MM.1S (cell line): ENCODE measurements at places on chromosomes 6 and 20.
A peak's percentile ranks its signal among the peaks of the same experiment; 100 is the strongest.

DNA sequence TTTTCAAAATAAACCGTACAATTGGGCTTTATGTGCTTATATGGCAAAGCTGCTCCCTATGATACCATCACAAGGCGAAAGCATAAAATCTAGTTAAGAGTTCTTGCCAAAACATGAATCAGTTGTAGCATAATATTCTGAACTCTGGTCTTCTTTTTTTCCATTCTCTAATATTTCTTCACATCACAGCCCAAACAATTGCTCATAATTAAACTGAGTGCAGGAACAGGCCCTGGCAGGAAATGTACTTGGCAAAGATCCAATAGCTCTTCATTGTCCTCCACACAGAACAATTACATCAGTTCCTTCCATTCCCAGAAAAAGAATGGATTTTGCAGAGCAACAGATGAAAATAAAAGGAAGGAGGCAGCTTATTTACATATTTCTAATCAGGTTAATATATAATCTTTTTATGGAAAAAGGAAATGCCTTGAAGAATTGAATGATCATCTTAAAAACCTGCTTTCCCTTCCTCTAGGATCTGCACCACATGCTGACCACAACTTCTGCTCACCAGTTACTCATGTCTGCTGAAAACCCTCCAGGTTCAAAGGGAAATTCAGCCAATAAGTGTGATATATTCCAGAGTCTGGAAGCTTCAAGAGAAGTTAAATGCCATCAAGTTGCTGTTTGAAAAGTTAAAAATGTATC is 123.3 kb upstream of the COL21A1 start:
- peak; percentile 34 for DNase-seq
- H3K4me1 ChIP-seq, result peaks cover 22% of the 10 kb centered on the region
- no peak overlapping the region for H3K27ac ChIP-seq

- H3K27me3 ChIP-seq, result no peaks in the 10 kb centered on the region
- H3K4me3 ChIP-seq, result no peak overlapping the region
- no peaks in the 10 kb centered on the region for H3K36me3 ChIP-seq
- H3K4me1 ChIP-seq, result 0 out of 2 replicates have a peak, but pooled peaks cover 3% of the 10 kb centered on the region
- DNase-seq, result no peak
Observed at GRCh38 chr20:34624629-34625028, 52.3 kb downstream of the PIGU start.

DNA sequence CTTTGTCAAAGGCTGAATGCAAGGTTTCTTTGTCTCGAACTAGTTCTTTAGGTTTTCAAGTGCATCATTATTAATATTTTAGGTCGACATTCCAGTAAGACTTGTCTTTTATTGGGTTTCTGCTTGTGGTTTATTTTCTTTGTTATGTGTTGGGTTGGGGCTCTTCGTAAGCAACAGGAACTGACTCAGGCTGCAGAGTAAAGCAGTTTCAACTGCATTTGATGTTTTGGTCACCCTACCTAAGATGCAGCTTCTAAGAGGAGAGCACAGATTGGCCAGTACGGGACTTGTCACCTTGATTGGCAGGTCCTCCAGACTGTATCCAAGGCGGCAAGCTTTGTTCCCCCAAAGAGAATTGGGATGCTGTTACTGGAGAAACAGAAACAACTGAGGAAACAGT is 149.5 kb upstream of the SULF2 start:
- H3K27ac ChIP-seq, result peak overlapping the region; percentile 4; the same call in 1 of the 2 replicates
- no peak overlapping the region for H3K4me3 ChIP-seq
- peak; percentile 63 for DNase-seq
- H3K36me3 ChIP-seq, result no peaks in the 10 kb centered on the region
- H3K4me1 ChIP-seq, result peaks cover 8% of the 10 kb centered on the region

DNA sequence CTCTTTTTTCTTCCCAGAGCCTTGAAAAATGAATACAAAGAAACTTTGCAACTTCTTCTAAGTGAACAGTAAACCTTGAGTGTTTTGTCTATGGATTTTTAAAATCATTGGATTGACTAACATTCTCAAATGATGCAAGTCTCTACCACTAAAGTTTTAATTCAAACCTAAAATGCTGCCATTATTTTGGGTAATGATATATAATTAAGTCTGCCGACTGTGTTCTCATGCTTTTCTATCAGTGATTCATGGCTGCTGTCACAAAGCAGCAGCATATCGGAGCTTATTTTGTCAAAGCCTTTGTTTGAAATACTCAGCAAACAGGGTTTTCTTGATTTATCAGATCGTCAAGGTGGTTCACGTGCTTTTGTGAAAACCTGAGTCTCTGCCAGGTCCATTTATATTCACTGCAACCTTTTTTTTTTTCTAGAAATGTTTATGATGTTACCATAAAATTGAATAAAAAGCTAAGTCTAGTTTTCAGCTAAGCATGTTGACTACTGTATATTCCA is 96.3 kb downstream of the GJA1 start:
- DNase-seq, result no peak
- no peaks in the 10 kb centered on the region for H3K27me3 ChIP-seq
- no peaks in the 10 kb centered on the region for H3K4me1 ChIP-seq
- no peaks in the 10 kb centered on the region for H3K36me3 ChIP-seq
- no peak overlapping the region for H3K4me3 ChIP-seq

DNA sequence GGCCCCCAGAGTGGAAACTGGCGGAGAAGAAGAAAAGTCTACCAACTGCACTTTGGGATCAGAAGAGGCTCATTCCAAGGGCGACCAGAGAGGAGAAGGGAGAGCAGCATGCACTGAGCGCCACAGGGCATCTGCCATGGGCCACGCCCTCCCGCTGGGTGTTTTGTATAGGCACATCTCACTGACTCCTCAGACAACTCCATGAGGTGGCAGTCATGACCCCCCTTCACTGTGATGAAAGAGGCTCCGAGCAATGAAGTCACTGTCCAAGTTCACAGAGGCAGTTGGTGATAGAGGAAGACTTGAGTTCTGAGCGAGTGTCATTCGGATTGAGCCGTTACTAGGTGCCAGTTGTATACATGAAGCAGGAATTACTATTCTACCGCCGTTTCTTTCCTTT is 15.4 kb downstream of the BPIFB1 start:
- H3K36me3 ChIP-seq, result no peaks in the 10 kb centered on the region
- no peaks in the 10 kb centered on the region for H3K4me1 ChIP-seq
- no peak overlapping the region for H3K4me3 ChIP-seq
- DNase-seq, result no peak
- H3K27me3 ChIP-seq, result peaks cover 67% of the 10 kb centered on the region

DNA sequence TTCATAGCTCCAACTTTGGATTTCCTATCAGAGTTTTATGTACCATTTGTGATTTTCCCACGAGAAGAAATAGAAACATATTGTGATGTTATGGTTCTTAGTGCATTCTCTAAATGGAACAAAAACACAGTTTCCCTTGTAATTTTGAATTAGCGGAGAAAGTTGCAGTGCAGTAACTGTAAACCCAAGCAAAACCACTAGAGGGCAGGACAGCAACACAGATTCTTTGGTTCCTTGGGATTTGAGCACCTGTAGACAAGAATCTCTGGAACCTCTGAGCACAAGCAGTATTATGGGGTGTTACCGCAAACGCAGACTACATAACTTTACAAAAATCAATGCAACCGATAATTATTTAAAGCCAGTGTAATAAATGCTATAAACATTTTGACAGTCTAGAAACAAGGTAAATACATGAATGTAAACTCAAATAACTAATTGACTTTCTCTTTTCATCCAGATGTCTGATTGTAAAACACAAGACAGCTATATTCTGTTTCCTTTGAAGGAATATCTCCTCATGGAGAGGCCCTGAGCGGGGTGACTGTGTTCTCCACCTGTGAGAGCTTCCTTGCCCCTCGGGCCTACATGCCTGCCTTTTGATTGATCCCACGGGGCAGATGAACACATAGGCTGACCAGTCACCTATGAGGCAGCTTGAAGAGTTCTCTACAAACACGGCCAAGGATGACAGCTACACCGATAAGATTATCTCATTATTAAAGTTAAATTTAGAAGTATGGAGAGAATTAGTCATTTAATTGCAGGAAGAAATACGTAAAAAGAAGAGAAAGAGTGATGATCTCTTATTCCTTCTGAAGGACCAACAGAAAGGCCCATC is 67.5 kb upstream of the COL21A1 start:
- H3K4me1 ChIP-seq, result no peaks in the 10 kb centered on the region; the same call in 1 of the 2 replicates
- H3K27ac ChIP-seq, result no peak overlapping the region
- H3K27me3 ChIP-seq, result no peaks in the 10 kb centered on the region
- no peak overlapping the region for H3K4me3 ChIP-seq
- DNase-seq, result peak; percentile 40
- H3K36me3 ChIP-seq, result no peaks in the 10 kb centered on the region

GRCh38 chr20:19692685-19693119 is 65.4 kb upstream of the RIN2 start:
- peaks cover 5% of the 10 kb centered on the region; the same call in 1 of the 2 replicates for H3K4me1 ChIP-seq
- DNase-seq, result peak; percentile 58
- no peaks in the 10 kb centered on the region for H3K36me3 ChIP-seq
- H3K27me3 ChIP-seq, result no peaks in the 10 kb centered on the region
- no peak overlapping the region for H3K4me3 ChIP-seq
- no peak overlapping the region for H3K27ac ChIP-seq

- no peak overlapping the region for H3K4me3 ChIP-seq
- no peak overlapping the region for H3K27ac ChIP-seq
- no peaks in the 10 kb centered on the region for H3K4me1 ChIP-seq
- no peak for DNase-seq
- no peaks in the 10 kb centered on the region for H3K27me3 ChIP-seq
Observed at GRCh38 chr6:28719275-28719940, 193.7 kb downstream of the GPX5 start.

- no peaks in the 10 kb centered on the region for H3K36me3 ChIP-seq
- no peaks in the 10 kb centered on the region for H3K27me3 ChIP-seq
- DNase-seq, result no peak
- no peak overlapping the region for H3K4me3 ChIP-seq
- H3K4me1 ChIP-seq, result no peaks in the 10 kb centered on the region
Observed at GRCh38 chr6:150681578-150682395, 82.1 kb downstream of the PLEKHG1 start.

- H3K27ac ChIP-seq, result no peak overlapping the region
- H3K4me1 ChIP-seq, result no peaks in the 10 kb centered on the region
- H3K27me3 ChIP-seq, result no peaks in the 10 kb centered on the region
- DNase-seq, result no peak
Observed at GRCh38 chr6:46312654-46313053, 141.9 kb upstream of the ENPP5 start.

GRCh38 chr20:35000311-35000921 is 44.7 kb downstream of the MYH7B start:
- no peaks in the 10 kb centered on the region for H3K4me1 ChIP-seq
- H3K27me3 ChIP-seq, result no peaks in the 10 kb centered on the region
- H3K4me3 ChIP-seq, result no peak overlapping the region
- no peak overlapping the region for H3K27ac ChIP-seq

- H3K27me3 ChIP-seq, result no peaks in the 10 kb centered on the region
- no peaks in the 10 kb centered on the region for H3K4me1 ChIP-seq
- no peak overlapping the region for H3K4me3 ChIP-seq
- no peak overlapping the region for H3K27ac ChIP-seq
- no peak for DNase-seq
- H3K36me3 ChIP-seq, result no peaks in the 10 kb centered on the region
Observed at GRCh38 chr6:19896693-19897010, 59.5 kb downstream of the ID4 start.

GRCh38 chr20:41142245-41142644 is 4.9 kb downstream of the PLCG1 start:
- H3K27me3 ChIP-seq, result no peaks in the 10 kb centered on the region
- H3K36me3 ChIP-seq, result no peaks in the 10 kb centered on the region
- no peak overlapping the region for H3K27ac ChIP-seq
- no peak overlapping the region for H3K4me3 ChIP-seq

DNA sequence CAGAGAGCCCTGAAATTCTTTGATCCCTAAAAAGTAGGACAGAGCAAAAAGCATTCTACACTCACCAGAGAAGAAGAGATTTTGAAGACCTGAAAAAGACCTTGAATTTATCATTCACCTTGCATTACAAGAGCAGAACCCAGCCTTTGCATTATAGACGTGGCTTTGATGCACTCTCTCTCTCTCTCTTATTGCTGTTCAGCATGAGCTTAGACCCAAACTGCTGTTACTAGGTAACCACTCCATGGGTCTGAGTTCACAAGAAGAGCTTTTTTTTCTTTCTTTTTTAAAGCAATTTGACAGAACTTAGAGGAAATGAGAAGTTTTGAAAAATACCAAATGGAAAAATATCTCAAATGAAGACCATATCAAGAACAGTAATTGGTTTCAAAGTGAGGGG is 44.4 kb downstream of the COL9A1 start:
- no peaks in the 10 kb centered on the region for H3K4me1 ChIP-seq
- no peak overlapping the region for H3K4me3 ChIP-seq
- no peak for DNase-seq
- H3K27me3 ChIP-seq, result no peaks in the 10 kb centered on the region

DNA sequence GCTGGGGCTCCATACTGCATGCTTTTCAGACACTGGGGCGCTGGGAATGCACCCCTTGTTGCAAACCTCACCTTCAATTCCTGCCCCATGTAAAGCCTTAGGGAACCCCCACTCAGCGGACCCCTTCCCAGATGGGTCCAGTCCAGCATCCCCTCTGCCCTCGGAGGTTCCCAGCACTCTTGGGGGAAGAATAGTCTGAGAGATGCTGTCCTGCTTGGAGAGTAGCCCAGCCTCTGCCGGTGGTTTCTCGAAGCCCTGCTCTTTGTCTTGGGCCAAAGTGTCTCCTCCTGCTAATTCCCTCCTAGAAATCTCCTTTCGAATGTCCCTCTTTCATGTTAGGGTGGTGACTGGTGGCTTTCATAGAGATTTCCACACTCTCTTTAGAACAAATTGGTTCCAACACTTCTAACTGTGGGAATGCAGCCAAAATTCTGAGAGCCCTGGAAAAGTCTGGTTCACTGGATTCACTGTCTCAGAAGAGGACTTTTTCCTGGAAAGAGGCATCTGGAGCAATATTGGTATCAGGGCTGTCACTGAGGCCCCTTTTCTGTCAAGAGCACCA is 24.9 kb upstream of the SULF2 start:
- H3K4me1 ChIP-seq, result peaks cover 22% of the 10 kb centered on the region
- H3K4me3 ChIP-seq, result no peak overlapping the region
- no peak for DNase-seq
- no peaks in the 10 kb centered on the region for H3K27me3 ChIP-seq
- no peak overlapping the region for H3K27ac ChIP-seq

- no peaks in the 10 kb centered on the region for H3K27me3 ChIP-seq
- no peak for DNase-seq
- no peak overlapping the region for H3K27ac ChIP-seq
- H3K36me3 ChIP-seq, result no peaks in the 10 kb centered on the region
Observed at GRCh38 chr6:128047989-128048388, 147.1 kb upstream of the THEMIS start.

DNA sequence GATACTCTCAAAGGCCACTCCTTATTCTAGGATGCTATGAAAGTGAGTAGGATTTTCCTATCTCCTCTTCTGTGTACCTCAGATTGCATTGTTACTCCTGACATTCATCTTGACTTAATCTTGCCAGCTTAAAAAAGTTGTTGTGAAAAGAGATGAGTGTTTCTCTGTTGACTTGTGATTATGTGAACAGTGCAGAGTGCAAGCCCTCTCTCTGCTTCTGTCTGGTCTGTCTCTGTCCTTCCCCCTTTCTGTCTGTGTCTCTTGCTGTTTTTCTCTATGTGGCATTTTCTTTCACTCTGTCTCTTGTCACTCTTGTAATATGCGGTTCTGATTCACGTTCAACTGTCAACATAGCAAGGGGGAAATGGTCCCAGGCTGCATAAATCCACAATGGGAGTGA is 306.6 kb downstream of the FARS2 start:
- no peaks in the 10 kb centered on the region for H3K4me1 ChIP-seq
- no peak overlapping the region for H3K4me3 ChIP-seq
- H3K27ac ChIP-seq, result no peak overlapping the region
- no peak for DNase-seq

- peaks cover 18% of the 10 kb centered on the region for H3K27me3 ChIP-seq
- DNase-seq, result no peak
Observed at GRCh38 chr20:46049815-46050214, 20.8 kb downstream of the SLC12A5 start.
